ENCODE measurements at places on chromosomes 5 and 9.

- DNase-seq = no peak
Observed at GRCh38 chr9:126564128-126564527, 49.6 kb upstream of the LMX1B start.

DNA sequence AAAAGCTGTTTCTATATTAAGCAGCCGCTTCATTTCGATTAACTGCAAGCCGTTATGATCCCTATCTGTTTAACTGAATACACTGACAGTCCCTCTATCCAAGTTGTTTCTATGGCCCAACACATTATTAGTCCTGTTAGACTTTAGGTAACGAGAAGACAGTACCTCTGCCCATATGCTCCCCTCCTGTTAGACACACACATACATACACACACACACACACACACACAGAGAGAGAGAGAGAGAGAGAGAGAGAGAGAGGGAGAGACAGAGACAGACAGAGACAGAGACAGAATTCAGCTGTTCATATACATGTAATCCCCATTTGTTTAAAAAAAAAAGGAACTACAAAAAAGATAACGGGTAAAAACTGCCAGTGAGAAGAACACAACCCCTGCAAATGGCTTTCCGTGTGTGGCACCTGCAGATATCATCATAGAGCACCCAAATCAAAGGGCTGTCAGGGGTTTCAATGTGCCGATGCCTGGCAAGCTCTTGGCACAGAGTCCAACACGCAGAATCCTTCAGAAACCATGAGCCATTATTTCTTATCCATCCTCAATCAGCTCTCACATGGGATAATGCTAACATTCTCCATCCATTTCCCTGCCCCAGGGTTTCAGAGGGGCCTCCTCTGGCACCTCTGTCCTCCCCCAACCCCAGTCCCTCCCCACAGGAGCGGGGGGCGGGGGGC lies 144.0 kb downstream of the MYO10 start:
- DNase-seq = no peak

DNA sequence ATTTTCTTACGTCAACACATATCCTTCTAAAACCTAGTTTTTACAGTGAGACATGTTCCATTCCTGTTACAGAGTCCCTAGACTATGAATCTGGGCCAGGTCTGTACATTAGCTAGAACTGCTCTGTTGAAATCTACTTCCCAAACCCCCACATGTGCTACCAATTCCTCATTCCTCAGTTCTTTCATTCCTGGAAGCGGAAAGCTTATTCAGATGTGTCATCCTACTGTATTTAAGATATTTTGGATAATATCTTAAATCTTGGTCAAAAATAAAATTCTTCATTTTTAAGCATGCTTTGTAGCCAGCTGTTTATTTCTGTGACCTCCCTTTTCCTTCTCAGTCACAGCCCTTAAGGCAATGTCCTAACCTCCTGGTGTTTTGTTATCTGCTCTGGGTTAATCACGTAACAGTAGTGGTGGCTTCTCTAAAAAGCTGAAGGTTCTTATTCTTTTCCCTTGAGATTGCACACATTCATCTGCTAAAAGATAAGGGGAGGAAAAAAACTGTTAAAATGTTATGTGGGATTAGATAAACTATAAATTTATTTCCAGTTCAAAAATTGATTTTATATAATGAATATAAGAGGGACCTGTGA lies 35.6 kb downstream of the GLRX start:
- no peak for DNase-seq

DNA sequence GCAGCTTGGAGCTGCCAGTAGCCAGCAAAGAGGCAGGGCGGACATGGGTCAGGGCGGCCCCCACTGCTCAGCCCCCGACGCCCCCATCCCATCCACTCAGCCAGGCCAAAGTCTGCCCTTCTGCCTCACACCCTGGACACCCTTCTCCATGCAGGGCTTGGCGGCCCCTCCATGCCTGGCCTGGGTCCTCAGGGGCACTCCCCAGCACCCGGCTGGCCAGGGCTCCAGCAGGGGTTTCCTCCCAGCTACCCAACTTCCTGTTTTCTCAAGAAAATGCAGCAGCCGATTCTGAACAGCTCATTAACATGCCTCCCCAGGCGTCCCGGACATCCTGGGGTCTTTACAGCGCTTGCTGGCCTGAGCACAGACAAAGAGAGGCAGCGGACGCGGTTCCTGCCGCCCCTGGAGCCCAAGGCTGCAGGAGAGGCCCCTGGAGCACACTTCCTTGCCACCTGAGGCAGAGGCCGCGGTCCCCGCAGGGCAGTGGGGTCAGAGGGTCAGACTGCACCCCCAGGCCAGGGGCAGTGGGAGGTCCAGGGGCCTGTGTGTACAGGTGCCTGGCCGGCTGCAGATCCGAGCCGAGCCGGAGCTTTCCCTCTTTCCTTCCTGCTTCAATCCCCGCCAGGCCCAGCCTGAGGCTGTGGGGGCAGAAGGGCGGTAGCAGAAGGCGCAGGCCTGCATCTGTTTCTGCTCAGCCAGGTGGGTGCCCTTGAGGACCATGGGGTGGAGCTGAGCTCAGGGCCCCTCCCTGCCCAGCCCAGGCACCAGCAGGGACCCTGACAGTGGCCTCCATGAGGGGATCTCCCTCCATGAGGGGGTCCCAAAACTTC lies 18.7 kb upstream of the NRARP start:
- DNase-seq = no peak

DNA sequence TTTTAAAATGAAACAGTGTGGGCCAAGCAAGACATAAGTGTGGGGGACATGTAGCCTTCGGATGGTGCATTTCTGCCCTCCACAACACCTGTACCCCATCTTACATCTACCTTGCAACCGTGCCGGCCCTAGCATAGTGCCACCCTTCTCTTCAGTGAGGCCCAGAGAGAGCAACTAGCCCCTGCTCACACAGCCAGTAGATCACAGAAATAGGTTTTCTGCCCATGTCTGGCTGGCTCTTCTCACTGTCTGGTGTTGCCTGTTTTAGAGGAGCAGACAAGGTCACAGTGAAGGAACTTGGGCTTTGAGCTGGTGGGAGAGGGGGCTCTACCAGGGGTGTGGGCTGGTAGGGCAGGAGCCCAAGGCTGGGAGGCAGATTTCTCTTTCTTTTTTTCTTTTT lies 11.1 kb downstream of the PDLIM7 start:
- no peak for DNase-seq

DNA sequence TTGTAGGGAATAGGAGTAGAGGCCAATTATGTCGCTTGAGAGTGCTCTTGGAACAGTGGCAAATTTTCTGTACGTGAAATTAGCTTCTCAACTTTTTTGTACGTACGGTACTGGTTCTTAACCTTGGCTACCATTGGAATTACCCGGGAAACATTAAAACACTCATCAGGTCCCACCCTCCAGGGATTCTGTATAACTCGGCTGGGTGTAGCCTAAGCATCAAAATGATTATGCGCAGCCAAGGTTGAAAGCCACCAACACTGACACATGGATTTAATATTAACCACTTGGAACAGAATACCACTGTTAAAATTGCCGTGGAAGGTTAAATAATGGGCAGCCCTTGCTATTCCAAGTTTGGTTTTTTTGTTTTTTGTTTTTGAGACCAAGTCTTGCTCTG lies 17.4 kb downstream of the DNAJA1 start:
- DNase-seq = no peak

- DNase-seq = no peak
Observed at GRCh38 chr9:116516456-116516855, 170.6 kb upstream of the TRIM32 start.

DNA sequence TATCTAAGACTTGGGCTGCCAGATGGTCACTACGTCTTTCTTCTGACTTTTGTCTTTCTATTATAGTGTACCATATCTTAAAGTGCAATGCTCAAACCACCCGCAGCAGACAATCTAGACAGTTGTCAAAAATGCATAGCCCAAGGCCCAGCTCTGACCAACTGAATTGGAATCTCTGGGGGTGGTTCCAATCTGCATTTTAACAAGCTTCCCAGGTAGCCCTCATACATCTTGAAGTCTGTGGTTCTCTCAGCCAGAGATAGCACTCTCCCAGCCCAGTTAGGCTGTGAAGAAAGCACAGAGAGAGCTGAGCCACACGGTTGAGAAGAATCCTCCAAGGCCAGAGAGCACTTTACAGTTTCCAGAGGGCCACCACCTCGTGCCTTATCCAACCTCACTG lies 128.2 kb upstream of the HAND1 start:
- no peak for DNase-seq

- no peak for DNase-seq
Observed at GRCh38 chr5:177123789-177124485, 9.6 kb upstream of the NSD1 start.

GRCh38 chr9:108742191-108742590 lies 113.6 kb downstream of the ACTL7B start:
- no peak for DNase-seq

All from NCI-H526 treated with DMSO at 0.1 percent for 48 hours (cell line).